PC-9 (cell line): ENCODE measurements at places on chromosomes 7 and 10. TPM values are rescaled to one million over a fixed set of nuclear protein-coding genes. Genes with fewer than 3 reads are reported as not detected.

Gene SLC26A5
- total RNA-seq = not detected in 2 replicates

Gene APBB1IP
- not detected in 2 replicates for total RNA-seq

GRCh38 chr10:44376472-44377099 lies 8.3 kb downstream of the CXCL12 start:
- peaks cover 90% of the 10 kb centered on the region for H3K27me3 ChIP-seq
- H3K36me3 ChIP-seq = no peaks in the 10 kb centered on the region
- no peaks in the 10 kb centered on the region for H3K4me1 ChIP-seq
- no peak overlapping the region for H3K4me3 ChIP-seq

DNA sequence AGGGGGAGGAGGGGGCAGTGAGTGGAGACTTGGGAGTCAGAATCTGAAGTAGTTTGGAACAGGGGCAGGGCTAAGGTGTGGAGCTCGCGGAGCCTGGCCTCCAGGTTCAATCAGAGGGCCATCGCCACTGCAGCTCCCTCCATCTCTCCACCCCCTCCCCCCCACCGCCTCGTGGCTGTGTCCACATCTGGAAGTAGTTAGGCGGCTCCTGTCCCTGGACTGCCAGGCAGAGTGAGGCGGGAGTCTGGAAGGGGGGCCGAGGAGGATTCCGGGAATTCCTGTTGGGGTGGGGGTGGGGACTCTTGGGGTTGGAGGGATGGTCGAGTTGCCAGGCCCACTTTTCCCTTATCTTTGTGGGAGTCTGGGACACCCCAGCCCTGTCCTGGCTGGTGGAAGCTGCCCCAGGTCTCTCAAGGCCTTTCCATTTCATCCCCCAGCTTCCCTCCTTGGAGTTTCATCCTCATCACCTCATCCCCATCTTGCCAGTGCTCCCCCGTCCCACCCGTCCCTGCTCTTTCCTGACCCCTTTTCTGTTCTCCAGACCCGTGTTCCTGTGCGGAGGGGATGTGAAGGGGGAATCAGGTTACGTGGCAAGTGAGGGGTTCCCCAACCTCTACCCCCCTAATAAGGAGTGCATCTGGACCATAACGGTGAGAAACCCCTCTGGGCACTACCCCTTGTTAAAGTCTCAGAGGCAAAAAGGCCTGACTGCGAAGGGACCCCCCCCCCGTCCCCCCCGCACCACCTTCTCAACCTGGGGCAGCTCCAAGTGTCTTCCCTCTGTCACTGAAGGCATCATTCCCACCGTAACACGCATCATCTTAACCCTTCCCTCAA lies 944 bp downstream of the PCOLCE start:
- H3K27me3 ChIP-seq = no peaks in the 10 kb centered on the region
- H3K4me1 ChIP-seq = peaks cover 24% of the 10 kb centered on the region
- H3K36me3 ChIP-seq = no peaks in the 10 kb centered on the region
- no peak overlapping the region for H3K27ac ChIP-seq

- H3K4me3 ChIP-seq = no peak overlapping the region
- no peak for DNase-seq
- no peak overlapping the region for H3K27ac ChIP-seq
- H3K36me3 ChIP-seq = no peaks in the 10 kb centered on the region
- no peaks in the 10 kb centered on the region for H3K27me3 ChIP-seq
Observed at GRCh38 chr7:111788286-111789047, 226.2 kb upstream of the IMMP2L start.

- no peaks in the 10 kb centered on the region for H3K27me3 ChIP-seq
- 0 out of 2 replicates have a peak, but pooled peaks cover 6% of the 10 kb centered on the region for H3K4me1 ChIP-seq
- no peak overlapping the region for H3K4me3 ChIP-seq
- no peak overlapping the region for H3K27ac ChIP-seq
- DNase-seq = no peak
- no peaks in the 10 kb centered on the region for H3K36me3 ChIP-seq
Observed at GRCh38 chr10:119357412-119358151, 150.2 kb downstream of the GRK5 start.

GRCh38 chr7:151941009-151941408 lies 15.2 kb upstream of the GALNTL5 start:
- H3K36me3 ChIP-seq = no peaks in the 10 kb centered on the region
- no peak for DNase-seq
- peaks cover 35% of the 10 kb centered on the region; the same call in 1 of the 2 replicates for H3K27me3 ChIP-seq
- no peak overlapping the region for H3K27ac ChIP-seq
- H3K4me1 ChIP-seq = peaks cover 16% of the 10 kb centered on the region
